ENCODE measurements at places on chromosomes 2 and 18.
A peak's percentile ranks its signal among the peaks of the same experiment; 100 is the strongest.

GRCh38 chr2:101732199-101732598 is 34.7 kb downstream of the MAP4K4 start:
- DNase-seq = no peak

GRCh38 chr18:31410716-31411483 is 34.3 kb downstream of the DSG4 start:
- DNase-seq = no peak

- DNase-seq = no peak
Measured at GRCh38 chr2:128354726-128355470, 36.2 kb upstream of the HS6ST1 start.

- DNase-seq = no peak
Measured at GRCh38 chr2:113602869-113603466, 24.1 kb upstream of the RABL2A start.

DNA sequence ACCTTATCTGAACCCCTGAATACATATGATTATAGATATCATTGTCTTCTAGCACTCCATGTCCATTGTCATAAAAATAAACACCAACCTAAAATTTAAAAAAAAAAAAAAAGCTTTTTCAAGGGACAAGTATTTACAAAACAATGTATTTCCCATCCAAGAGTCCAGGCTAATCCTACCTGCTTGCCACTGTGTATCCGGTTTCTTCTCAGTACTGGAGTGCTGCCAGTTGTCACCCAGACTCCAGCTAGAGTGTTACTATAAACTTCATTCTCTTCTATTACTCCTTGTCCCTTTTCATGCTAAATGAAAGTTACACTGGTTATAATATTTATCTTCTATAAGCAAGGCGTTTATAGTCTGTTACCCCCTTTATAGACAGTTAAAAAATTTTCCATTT is 35.8 kb downstream of the MSH6 start:
- DNase-seq = no peak

- no peak for DNase-seq
Measured at GRCh38 chr2:7269106-7269643, 352.0 kb downstream of the RNF144A start.

DNA sequence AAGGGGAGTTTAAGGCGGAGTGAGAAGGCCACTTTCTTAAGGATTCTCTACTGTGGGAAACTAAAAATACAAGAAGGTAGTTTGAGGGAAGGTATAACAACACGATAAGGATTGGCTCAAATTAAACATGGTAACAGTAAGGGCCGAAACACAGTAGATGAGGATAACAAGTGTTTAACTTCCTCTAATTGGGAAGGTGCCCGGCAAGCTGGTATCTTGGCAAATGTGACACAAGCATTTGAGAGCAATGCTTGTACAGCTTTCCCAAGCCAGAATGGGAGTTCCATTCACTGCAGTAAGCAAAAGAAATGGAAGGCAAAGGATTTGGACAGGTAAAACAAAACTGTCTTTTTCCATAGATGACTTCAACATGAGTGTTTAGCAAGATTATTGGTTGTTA is 19.8 kb downstream of the USP40 start:
- DNase-seq = no peak

- no peak for DNase-seq
Measured at GRCh38 chr2:133814890-133815289, 246.6 kb upstream of the NCKAP5 start.

DNA sequence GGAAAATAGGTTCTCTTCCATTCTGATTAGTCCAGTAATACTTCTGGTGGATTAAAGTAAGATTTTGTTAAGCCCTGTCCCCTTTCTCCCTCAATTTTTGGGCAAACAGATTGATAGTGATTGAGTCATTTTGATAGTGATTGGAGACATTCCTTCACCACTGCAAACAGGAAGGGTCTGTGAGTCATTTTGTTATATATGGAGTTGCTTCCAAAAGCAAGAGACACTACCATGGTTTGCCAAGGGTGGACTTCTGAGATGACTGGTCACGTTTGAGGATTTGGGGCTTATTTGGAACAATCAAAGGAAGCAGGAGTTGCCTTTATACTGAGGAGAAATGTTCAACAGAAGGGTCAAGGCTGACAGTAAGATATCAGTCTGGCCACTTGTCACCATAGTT is 249.9 kb downstream of the PARD3B start:
- no peak for DNase-seq

GRCh38 chr2:44752761-44753160 is 188.7 kb upstream of the SIX3 start:
- no peak for DNase-seq

GRCh38 chr18:77131100-77131651 is 1.4 kb downstream of the MBP start:
- DNase-seq = peak; percentile 58

- DNase-seq = no peak
Measured at GRCh38 chr2:190656301-190656700, 7.4 kb downstream of the NAB1 start.

- no peak for DNase-seq
Measured at GRCh38 chr2:180763263-180763989, 217.0 kb upstream of the UBE2E3 start.

DNA sequence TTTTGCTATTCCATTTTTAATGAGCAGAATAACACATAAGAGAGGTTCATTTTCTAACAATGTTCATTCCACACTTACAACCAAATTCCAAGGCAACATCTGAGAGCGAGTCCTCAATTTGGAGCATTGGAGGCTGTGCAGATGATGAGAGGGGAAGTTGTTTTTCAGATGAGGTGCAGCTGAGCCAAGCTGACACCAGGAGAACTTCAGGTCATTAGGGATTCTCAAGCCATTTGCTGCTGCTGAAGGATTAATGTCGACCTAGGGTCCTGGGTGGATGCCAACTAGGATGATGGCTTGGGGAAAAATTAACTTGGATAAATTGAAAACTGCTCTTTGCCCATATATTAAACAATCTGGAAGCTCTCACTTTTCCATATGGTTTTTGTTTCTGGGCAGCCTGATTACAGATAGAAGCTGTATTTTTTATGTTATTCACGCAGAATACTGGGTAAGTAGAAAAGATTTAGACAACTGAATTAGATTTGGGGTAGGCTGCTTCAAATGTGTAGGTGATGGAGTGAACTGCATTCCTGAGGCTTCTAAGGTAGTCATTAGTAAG is 206.4 kb upstream of the SLC39A10 start:
- no peak for DNase-seq

GRCh38 chr18:64271975-64272659 is 123.2 kb upstream of the LINC00305 start:
- no peak for DNase-seq

DNA sequence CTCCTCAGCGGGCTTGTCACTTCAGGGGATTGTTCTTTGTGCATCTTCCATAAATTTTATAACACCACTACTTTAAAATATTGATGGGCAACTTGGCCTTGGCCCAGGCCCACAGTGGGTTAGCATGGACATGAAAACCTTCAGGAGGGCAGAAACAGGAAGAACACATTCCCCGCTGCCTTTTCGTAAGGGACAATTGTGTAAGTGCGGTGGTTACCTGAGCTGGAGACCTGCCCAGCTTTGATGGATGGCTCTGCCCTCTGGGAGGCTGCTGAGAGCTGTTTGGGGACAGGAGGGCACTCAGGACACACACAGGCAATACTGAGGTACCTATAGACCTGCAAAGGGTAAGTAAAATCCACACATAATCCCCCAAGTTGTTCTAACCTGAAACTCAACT is 46.8 kb downstream of the FECH start:
- no peak for DNase-seq

DNA sequence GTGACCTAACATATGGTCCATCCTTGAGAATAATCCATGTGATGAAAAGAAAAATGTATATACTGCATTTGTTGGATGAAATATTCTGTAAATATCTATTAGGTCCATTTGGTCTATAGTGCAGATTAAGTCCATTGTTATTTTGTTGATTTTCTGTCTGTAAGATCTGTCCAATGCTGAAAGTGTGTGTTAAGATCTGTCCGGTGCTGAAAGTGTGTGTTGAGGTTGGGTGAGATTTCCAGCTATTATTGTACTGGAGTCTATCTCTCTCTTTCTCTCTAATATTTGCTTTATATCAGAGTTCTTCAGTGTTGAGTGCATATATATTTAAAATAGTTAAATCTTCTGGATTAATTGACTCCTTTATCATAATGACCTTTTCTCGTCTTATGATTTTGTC is 828.8 kb upstream of the CRIM1 start:
- no peak for DNase-seq

DNA sequence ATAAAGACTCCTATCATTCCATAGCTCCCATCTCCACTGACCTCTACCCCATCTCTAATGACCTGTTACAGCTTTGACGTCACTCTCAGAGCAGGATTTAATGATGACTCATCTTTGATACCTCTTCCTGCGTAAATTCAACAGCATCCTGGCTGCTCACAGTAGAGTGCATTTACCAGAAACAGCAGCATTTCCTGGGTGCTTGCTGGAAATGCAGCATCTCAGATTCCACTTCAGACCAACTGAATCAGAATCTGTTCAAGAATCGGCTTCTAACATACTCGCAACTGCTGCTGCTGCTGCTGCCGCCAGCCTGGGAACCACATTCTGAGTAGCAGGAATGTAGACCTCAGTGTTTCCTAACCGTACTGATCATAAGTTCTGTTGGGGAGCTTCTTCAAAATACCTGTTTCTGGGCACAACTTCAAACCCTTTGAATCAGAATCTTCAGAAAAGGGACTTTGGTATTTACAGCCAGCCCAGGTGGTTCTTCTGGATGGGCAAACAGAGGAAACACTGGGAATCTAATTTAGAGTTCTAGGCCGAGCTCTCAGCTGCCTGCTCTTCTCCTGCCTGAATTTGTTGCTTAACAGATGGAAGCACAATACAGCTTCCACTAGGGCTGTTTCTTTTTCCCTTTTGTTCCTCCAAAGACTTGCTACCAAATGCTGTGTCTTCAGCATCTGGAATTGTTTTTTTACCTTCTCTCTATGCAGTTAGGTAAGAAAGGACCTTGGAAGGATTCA is 241.4 kb downstream of the NCKAP5 start:
- DNase-seq = no peak

GRCh38 chr2:3094999-3095958 is 282.3 kb downstream of the EIPR1 start:
- no peak for DNase-seq

- DNase-seq = no peak
Measured at GRCh38 chr2:28415010-28415409, 22.4 kb downstream of the FOSL2 start.

GRCh38 chr2:157256626-157257025 is 879 bp upstream of the GALNT5 start:
- DNase-seq = peak; percentile 26

GRCh38 chr2:18788592-18788991 is 199.2 kb upstream of the NT5C1B start:
- DNase-seq = no peak

GRCh38 chr2:133641942-133642725 is 73.9 kb upstream of the NCKAP5 start:
- DNase-seq = no peak

- DNase-seq = no peak
Measured at GRCh38 chr18:77369644-77370043, 120.0 kb downstream of the GALR1 start.

DNA sequence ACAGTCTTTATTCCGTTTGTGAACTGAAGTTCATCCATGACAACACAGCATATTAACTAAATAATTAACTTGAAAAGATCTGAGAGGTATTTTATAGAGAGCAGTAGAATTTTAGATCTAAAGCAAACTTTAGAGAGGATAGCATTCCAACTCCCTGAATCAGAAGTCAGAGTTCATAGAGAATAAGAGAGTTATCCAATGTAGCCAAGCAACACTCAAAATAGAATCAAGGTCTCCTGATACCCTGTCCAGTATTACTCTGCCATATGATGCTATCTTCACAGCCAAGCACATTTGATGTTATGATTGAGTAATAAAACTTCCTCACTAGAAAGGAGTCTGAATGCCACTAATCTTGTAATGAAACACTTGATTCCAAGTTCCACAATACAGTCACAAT is 55.5 kb downstream of the RIT2 start:
- DNase-seq = no peak

GRCh38 chr2:25250331-25251070 is 82.1 kb upstream of the POMC start:
- peak; percentile 40 for DNase-seq

DNA sequence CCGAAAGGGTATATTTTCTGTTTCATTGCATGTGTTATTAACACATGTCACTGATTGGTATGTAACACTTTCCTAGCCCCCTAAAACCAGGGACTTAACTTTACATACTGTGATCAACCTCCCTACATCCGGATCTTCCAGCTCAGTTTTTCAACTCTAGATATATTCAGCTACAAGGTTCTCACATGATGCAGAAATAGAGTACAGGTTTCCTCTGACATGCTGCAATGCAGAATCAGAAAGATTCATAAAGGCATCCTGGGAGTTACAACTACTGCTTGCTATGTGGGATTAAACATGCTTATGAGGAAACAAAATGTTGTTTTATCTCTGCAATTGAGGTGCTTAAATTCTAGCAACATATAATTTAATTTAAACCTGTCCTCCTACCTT is 14.0 kb downstream of the FBXO11 start:
- DNase-seq = no peak

- no peak for DNase-seq
Measured at GRCh38 chr2:11679486-11680181, 9.6 kb upstream of the NTSR2 start.

DNA sequence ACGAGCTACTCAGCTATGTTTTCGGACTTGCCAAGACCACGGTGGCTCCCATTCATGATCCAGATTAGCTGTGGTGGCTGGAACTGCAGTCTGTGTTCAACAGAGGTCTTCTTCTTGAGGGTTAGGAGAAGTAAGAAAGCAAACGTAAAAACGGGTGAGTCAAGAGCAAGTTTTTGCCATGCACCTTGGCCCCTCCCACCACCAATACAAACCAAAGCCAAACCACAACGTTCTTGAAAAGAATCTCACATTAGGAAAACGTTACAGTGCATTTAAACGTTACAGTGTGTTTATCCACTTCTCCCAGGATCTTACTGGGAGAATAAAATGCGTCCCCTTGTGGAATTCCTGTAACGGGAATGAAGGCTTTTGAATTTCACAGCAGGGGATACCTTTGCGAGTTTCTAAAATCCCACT is 725 bp downstream of the FBXO48 start:
- peak; percentile 66 for DNase-seq

DNA sequence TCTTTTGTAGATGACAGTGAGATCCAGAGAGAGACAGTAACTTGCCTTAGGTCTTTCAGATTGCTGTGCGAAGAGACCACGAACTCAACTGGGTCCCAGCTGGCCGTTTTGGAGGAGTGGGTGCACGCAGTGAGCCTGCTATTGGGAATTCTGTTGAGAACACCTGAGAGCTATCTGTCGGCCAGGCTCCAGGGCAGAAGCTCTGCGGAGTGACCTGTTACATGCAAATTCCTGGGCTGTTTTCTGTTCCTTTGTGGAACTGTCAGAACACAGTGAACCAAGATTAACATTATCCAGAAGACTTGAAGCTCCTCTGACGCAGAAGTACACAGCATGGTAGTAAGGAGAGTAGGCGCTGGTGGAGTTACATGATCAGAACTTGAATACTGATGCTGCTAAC is 99.5 kb upstream of the LMAN1 start:
- DNase-seq = no peak

- DNase-seq = no peak
Measured at GRCh38 chr2:31696068-31696467, 115.3 kb upstream of the SRD5A2 start.

GRCh38 chr2:20676353-20677215 is 9.6 kb downstream of the GDF7 start:
- no peak for DNase-seq

- DNase-seq = no peak
Measured at GRCh38 chr2:26187537-26188104, 14.7 kb downstream of the GAREM2 start.
